Vagina (tissue), 2 donors: ENCODE measurements at places on chromosomes 4 and X.

GRCh38 chr4:101037938-101038413 is 309.4 kb downstream of the PPP3CA start:
- no peak for DNase-seq

DNA sequence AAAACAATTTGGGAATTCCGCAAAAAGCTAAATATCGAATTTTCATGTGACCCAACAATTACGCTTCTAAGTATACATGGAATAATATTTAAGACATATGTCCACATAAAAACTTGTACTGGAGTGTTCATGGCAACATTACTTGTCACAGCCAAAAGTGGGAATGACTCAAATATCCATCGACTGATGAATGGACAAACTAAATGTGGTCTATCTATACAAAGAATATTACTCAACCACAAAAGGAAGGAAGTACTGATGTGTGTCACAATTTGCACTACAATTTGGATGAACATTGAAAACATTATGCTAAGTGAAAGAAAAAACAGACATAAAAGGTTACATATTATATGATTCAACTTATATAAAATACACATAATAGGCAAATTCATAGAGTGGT is 71.9 kb downstream of the AFF2 start:
- DNase-seq = no peak

- DNase-seq = no peak
Measured at GRCh38 chrX:47629419-47630200, at the start of gene CFP. CFP (minus strand) TSS chrX:47629930; CDS start chrX:47629844, 86 bp downstream.

- DNase-seq = no peak
Measured at GRCh38 chrX:72052415-72053090, 79.2 kb downstream of the RTL5 start.

DNA sequence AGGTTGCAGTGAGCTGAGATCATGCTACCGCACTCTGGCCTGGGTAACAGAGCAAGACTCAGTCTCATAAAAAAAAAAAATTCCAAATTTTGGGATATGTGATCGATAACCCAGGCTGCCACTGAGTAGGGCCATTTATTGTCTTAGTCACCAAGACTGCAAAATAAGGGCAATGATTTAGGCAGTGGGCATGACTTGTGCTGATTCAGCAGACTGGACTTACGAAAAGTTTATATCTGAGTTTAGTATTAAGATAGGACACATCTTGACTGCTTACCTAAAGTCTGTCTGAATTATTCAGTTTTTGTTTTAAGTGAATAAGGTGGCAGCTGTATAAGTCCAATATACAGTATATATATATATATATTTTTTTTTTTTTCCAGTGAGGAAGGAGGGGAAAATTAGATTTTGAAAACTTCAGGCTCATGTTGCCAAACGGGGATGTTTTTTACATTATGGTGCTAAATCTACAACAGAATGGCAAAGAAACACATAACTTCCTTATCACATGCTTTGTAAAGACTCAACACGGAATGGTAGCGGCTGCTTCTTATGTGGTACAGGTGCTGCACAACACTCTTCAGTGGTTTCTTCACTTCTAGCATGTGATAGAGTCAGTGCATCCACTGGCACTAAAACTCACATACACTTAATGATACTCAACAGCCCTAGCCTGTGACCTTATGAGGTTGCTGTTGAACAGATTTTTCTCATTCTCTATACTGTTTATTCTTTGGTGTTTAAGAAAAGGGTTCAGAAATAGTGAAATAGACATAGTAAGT is 6.5 kb downstream of the TEX13D start:
- DNase-seq = no peak

- no peak for DNase-seq
Measured at GRCh38 chr4:88737307-88737941, 39.8 kb upstream of the NAP1L5 start.

GRCh38 chrX:106170318-106170717 is 2.2 kb downstream of the PWWP3B start:
- DNase-seq = no peak

GRCh38 chr4:38135201-38135600 is 175.0 kb downstream of the PTTG2 start:
- DNase-seq = no peak

DNA sequence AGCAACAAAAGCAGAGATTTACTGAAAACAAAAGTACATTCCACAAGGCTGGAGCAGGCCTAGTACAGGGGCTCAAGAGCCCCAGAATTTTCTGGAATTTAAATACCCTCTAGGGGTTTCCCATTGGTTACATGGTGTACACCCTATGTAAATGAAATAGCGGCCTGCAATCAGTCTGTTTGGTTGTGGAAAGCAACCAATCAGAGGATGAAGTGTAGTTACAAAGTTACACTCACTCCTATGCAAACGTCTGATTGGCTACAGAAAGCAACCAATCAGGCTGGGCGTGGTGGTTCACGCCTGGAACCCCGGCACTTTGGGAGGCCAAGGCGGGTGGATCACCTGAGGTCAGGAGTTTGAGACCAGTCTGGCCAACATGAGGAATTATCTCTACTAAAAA is 13.8 kb upstream of the TXLNG start:
- DNase-seq = no peak

- DNase-seq = peak; percentile 91
Measured at GRCh38 chr4:52996261-52997131, 134.4 kb downstream of the RASL11B start.

- DNase-seq = no peak
Measured at GRCh38 chrX:38552721-38553120, 8.6 kb upstream of the TSPAN7 start.

- DNase-seq = no peak
Measured at GRCh38 chr4:3046162-3046561, 28.2 kb downstream of the HTT-AS start.

- DNase-seq = no peak
Measured at GRCh38 chr4:105709081-105709450, 482 bp downstream of the GSTCD start.
